Occipital lobe (tissue), 3 donors: ENCODE measurements at places on chromosomes 4 and X. TPM values are rescaled to one million over a fixed set of nuclear protein-coding genes. Genes with fewer than 3 reads are reported as not detected.

CT55 gene
- total RNA-seq = not detected

GRCh38 chrX:134604701-134605311 lies 53.5 kb downstream of the PLAC1 start:
- DNase-seq = no peak

DNA sequence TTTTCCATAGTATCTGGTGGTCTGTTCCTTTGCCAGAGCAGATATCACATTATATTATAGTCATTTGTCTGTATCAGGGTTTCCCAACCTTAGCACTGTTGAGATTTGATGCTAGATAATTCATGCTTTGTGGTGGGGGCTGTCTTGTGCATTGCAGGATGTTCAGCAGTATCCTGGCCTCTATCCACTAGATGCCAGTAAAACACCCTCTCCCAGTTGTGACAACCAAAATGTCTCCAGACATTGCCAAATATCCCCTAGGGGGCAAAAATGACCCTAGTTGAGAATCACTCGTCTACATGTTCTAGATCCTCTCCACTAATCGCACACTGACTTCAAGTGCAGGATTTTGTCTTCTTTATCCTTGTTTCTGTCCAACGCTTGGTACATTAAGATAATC lies 160.8 kb downstream of the FANCB start:
- no peak for DNase-seq

DNA sequence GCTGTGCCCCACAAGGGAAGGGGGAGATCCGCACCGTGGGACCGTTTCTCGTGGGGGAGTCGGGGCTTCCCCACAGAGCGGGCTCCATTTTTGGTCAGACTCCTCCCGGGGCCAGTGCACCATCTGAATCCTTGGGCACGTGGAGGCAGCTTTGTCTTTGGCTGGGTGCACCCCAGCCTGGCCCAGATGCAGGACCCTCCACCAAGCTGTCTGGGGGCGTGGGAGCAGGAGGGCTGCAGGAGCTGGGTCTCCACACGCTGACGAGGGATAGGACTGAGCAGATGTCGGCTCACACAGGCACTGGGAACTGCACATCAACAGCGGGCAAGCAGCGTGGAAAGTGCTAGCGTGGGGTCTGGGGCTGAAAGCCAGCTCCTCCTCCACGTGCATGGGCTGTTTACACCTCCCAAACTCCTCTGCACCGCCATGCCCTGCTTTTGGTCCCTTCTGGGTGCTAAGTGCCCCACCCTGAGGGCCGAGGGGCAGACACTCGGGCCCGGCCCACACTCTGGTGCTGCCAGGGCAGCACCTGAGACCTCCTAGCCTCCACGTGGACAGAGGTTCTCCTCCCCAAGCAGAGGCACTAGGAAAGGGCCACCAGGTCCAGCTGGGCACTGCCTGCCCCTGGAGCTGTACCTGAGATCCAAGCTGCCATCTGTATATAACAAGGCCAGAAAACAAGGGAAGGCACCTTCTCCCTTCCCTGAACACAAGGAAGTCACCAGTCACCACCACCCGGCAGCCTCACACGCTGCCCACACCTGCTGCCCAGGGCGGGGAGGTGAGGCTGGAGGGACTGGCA lies 13.8 kb downstream of the DGKQ start:
- DNase-seq = no peak

GRCh38 chrX:10112510-10112909 lies 44.3 kb upstream of the CLCN4 start:
- no peak for DNase-seq

GRCh38 chr4:122898370-122899150 lies 23.8 kb downstream of the NUDT6 start:
- DNase-seq = no peak
